ENCODE measurements at places on chromosomes 5 and 9.

- ATAC-seq: peak; percentile 14
These were observed 81.0 kb upstream of the EQTN start for GRCh38 chr9:27377811-27378456.

GRCh38 chr5:167573370-167574127 lies 717.9 kb upstream of the WWC1 start:
- ATAC-seq: no peak

DNA sequence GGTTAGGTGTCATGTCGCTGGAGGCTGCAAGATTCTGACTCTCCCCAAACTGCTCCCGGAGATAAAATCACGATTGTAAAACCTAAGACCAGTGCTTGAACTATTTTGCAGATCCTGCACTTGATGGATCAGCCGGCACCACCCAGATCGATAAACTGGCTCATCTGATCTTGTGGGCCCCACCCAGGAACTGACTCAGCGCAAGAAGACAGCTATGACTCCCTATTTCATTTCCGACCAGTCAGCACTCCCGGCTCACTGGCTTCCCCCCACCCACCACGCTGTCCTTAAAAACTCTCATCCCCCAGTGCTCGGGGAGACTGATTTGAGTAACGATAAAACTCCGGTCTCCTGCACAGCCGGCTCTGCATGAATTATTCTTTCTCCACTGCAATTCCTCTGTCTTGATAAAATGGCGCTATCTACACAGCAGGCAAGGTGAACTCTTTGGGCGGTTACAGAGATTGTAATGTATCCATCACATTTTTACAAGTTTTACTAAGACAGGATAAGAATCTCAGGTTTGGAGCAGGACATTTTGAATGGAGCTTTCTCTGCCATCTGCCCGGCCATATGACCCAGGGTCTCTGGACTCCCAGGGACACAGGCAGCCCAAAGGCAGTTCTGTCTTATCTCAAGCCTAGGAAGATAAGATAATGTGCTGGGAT lies 10.6 kb upstream of the PPP1R26 start:
- peak; percentile 94 for ATAC-seq

GRCh38 chr5:3347741-3348140 lies 247.9 kb upstream of the IRX1 start:
- ATAC-seq: no peak

- ATAC-seq: no peak
These were observed 76.9 kb downstream of the IPO11 start for GRCh38 chr5:62489471-62489870.

DNA sequence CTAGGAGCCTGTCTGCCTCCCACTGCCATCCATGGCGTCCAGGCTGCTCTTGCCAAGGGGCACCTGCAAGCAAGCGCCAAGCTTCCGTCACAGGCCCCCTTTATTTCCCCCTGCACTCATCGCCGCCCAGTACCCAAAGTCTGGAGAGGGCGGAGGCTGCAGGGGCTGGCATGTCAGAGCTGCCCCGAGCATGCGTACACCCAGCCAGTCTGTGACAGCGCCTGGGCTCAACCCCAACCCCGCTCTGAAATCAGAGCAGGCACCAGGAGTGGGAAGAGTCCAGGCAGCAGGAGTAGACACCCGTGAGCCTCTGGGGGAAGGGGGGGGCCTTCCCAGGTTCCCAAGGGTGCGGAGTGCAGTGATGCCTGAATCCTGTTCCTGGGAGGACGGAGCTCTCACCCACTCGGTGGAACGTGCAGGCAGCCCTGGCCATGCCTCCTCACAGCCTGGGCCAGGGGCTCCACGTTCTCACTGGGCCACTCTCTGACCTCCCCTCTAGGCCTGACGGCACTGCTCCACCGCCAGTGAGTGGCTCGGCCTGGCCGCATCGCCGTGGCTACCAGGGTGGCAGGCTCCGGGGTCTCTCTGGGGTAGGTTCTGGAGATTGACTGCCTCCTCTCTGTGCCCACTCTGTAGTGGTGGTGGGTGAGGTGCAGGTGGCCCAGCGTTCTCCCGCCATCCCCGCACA lies 469.0 kb downstream of the CDH9 start:
- no peak for ATAC-seq

- no peak for ATAC-seq
These were observed 1.1 kb downstream of the ADAMTS16 start for GRCh38 chr5:5141339-5141599.
